Stimulated activated CD4-positive, alpha-beta T cell treated with anti-CD3 and anti-CD28 coated beads, Interleukin-4, amount 100 ng/mL, for 1 hour (primary cell): ENCODE measurements at places on chromosomes 5 and 9.

- DNase-seq, result no peak
Measured at GRCh38 chr5:140259500-140259899, 43.4 kb downstream of the PFDN1 start.

DNA sequence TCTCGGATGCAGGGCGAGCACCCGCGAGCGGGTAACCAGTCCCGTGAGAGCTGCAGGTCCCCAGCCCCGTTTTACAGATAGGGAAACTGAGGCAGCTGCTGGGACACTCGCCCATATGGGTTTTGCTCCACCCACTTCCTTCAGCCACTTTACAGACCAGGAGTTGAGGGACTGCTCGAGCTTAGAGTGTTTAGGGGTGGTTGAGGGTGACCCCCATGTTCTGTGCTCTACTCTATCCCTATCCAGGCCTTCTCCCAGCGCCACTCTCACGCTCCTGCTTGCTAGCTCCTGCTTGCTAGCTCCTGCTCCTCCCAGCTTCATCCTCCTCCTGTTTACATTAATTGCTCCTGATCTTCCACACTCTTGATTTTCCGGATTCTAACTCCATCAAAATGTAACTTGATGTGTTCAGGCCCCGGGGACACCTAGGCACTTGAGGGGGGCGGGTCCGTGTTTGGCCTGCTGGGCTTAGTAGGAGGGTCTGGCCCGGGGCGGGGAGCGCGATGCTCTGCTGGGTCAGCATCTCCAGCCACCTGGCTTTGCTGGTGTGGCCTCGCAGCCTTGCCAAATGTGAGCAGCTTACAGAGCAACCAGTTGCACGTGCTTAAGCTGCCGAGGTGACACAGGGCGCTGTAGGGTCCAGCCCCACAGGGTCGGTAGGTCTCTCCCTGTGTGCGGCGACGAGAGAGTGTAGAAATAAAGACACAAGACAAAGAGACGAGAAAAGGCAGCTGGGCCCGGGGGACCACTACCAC lies 1.5 kb upstream of the PTGES2 start:
- no peak for DNase-seq

GRCh38 chr9:33117306-33117705 lies 40.8 kb upstream of the SMU1 start:
- DNase-seq, result no peak

DNA sequence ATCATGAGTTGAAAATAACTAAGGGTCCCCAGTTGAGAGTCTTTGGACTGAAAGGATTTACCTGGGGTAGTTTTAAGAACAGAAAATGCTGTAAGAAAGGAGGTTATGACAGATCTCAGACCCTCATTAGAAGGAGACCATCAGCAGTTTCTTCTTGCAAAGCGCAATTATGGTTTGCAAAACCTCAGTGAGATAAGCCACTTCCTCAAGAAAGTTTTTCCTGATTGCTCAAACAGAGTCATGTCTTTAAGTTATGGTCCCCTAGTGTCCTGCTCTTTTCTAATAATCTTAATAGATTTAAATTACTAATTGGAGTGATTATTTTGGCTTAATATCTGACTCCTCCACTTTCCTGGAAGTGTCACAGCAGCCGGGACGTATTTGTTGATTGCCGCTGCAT lies 293.2 kb upstream of the KLF4 start:
- DNase-seq, result no peak

DNA sequence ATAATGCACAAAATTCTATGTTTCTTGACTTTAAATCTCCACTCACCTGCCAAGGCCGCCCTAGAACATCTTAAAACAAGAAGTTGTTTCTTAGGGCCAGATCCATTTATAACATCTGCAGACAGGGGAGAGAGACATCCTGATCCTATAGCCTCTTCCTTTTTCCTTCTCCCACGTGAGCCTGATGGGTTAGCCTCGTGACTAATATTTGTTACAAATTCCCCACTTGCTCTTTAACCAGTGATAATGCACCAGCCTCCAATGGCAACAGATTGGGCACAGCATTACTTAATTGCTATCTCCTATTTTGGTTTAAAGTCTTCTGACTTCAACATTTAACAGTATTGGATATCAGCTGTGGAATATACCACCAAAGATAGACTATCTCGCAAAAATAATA lies 196.5 kb downstream of the GADD45G start:
- no peak for DNase-seq

- DNase-seq, result no peak
Measured at GRCh38 chr9:27472195-27472594, 51.9 kb upstream of the IFNK start.

DNA sequence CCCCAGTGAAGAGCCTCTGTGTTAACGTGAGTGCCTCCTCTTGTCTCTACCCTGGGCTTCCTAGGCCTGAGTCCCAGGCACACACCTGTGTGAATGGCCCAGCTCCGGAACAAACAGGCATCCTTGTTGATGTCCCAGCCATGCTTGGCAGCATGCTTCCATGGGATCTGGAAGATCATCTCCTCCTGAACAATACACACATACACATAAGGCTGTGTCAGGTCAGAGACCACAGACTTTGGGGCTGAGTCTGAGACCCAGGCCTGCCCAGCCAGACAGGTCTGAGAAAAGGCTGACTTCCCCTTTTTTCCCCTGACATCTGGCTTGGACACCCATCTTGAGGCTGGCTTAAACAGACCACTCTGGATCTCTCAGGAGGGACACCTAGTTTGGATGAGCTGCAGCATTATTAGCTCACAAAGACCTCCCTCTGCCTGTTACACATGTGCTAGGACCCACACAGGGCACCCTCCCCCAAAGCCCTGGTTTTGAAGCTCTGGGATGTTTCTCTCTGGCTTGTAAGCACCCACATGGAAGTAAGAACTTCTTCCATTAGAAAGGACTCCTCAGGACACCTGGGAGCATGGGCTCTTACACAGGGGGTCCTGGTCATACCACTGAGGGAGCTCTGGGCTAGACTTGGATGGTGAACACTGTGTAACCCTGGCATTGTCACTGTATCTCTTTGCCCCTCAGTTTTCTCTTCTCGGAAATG lies 2.6 kb downstream of the IRF1 start:
- DNase-seq, result no peak

GRCh38 chr9:9920425-9921060 lies 692.3 kb downstream of the PTPRD start:
- no peak for DNase-seq

DNA sequence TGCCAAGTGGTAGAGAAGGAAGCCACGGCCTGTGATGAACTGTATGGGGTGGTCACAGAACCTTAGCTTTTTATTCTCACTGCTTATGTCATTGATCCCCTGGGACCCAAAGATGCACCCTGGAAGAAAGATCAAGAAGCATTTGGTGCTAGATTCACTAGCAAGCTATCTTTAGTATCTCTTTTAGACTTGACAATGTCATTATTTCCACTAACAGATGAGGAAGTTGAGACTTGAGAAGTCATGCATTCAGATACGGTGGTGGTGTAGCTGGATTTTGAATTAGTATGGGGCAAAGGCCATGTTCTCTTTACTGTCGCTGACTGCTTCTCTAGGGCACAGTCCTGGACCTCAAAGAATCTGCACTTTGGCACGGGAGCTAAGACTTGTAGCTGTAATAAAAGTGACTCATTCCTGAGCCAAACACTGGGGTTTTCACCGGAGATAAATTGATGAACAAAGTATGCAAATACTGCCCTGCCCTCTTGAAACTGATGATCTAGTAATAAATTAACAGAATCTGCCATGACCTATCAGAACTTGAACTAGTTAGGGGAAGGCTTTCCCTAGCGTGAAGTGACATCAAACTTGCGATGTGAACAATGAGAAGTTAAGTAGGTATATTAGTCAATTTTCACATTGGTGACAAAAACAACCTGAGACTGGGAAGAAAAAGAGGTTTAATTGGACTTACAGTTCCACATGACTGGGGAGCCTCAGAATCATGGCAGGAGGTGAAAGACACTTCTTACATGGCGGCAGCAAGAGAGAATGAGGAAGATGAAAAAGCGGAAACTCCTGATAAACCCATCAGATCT lies 5.4 kb downstream of the GDA start:
- DNase-seq, result no peak

DNA sequence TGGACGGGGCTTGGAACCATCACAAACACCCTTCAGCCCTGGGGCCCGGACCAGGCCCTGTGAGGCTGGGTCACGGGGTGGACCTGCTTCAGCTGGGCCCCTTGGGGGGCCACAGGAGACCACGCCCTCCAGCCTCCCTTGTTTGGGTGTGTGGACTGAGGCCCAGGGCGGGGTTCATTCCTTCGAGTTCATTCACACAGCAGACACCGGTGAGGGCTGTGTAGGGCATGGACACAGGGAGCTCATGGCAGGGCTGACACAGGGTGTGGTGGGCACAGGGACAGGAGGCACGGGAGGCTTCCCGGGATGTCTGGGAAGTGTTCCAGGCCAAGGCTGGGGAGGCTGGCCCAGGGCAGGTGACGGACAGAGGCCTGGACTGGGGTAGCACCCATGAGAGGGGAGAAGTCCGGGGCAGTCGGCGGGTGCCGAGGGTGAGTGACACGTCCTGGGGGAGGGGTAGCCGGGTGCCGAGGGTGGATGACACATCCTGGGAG lies 8.9 kb downstream of the DNLZ start:
- DNase-seq, result no peak

GRCh38 chr9:19108038-19108437 lies 5.3 kb upstream of the HAUS6 start:
- DNase-seq, result no peak

DNA sequence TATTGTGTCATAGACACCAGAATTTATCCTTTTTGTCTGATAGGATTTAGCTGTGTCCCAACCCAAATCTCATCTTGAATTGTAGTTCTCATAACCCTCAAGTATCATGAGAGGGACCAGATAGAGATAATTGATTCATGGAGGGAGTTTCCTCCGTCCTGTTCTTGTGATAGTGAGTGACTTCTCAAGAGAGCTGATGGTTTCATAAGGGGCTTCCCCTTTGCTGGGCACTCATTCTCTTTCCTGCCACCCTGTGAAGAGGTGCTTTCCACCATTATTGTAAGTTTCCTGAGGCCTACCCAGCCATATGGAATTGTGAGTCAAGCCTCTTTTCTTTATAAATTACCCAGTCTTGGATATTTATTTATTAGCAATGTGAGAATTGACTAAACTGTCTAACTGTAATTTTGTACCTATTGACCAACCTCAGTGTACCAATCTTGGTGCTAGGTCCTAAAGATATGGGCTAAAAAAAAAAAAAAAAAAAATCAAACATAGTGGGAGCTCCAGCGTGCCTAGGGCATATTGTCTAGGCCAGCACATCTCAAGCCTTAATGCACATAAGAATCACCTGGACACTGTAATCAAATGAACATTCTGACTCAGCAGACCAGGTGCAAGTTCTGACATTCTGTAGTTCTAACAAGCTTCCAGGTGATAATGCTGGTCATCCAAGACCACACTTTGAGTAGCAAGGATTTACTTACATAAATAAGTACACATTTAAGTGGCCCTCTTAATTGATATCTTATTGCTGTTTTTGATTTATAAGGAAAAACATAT lies 30.5 kb downstream of the ST8SIA4 start:
- DNase-seq, result no peak

GRCh38 chr5:73387149-73387591 lies 61.4 kb downstream of the FOXD1 start:
- no peak for DNase-seq

GRCh38 chr5:129114539-129115193 lies 20.1 kb downstream of the ISOC1 start:
- DNase-seq, result no peak

DNA sequence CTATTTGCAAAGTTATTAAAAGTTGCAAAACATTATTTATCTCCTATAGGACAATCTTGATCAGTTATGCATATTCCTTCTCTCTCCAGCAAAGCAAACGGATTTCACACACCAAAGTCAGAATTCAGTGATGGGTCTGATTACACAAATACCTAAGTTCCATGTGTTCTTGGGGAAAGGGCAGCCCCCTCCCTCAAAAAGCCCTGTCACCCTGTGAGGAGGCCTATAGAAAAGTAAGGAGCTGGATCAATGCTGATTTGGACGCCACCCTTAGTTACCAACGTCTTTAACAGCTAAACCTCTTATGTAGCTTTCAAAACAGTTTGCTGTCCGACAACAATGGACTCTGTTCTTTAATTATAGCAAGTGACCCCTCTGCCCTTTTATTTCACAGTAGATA lies 6.4 kb downstream of the ZNF608 start:
- DNase-seq, result no peak

DNA sequence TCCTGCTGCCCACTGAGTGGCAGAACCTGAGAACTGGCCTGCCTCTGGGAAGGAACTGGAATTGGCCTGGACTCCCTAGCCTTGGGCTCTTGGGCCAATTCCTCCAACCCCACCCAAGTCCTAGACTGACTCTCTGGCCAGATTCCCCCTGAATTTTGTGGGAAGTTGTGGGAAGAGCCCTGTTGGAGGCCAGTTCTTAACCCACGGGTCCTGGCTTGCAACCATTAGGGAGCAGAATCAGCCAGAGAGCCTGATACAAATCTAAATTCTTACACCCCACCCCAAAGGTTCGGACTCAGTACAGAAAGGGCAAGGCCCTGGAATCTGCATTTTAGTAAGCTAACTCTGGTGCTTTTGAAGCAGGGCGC lies 125.3 kb upstream of the SLC25A48 start:
- DNase-seq, result no peak

- DNase-seq, result no peak
Measured at GRCh38 chr5:95931079-95931833, 30.4 kb downstream of the ELL2 start.

DNA sequence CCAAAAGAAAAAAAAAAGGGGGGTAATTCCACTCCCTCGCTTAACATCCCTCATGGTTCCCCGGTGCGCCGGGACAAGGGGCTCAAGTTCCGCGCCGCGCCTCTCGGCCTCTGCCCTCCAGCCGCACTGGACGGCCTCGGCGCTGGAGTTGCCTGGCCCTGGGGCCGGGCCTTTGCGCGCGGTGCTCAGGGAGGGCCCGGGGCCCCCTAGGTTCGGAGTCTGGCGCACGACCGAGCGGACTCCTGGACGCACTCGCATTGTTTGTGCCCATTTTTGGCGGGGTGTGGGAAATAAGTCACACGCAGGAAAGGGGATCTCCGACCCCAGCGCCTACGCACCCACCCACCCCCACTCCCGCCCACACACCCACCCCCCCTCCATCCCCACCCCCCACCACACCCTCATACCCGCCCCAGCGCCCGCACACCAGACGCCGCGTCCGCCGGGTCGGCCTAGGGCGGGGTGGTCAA lies 381 bp downstream of the MED22 start:
- no peak for DNase-seq

DNA sequence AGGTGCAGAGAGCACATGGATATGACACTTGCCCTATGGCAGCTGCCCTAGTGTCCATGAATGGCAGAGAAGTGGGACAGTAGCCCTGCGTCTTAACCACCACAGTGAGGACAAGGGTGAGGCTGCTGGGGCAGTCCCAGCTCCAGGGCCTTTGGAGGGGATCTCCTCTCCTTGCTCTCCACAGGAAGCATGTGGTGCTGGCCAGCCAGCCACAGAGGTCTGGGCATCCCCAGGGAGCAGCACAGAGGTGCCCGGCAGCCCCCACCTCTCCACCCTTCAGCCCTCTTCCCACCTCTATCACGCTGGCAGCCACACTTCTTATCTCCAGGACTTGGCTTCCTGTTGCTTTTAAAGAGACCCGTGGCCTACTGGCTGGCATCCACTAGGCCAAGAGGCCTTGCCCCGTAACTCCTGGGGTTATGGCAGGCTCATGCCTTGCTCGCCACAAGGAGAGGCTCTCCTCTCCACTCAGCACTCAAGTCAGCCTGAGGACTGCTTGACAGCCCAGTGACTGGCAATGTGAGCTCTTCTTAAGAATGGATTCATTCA lies 21.9 kb downstream of the CSF2 start:
- DNase-seq, result no peak
